ENCODE measurements at places on chromosomes 4 and X.

DNA sequence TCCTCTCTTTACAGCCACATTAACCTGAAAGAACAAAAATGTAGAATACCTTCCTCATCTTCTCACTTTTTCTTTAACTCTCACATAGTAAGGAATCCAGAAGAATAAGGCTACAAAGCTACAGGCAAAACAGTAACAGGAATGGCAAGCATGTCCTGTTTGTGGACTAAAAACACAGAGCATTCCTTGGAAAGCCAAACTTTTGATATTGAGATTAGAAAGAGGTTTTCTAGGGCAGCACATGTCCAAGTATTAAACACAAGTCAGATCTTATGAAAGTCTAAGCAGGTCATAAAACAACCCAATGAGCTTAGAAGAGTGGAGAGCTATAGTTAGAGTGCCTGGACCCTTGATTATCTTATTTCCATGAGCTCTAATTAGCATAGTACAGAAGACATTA is 58.2 kb upstream of the FAM9C start:
- DNase-seq, result no peak

GRCh38 chr4:172073590-172073989 is 260.4 kb downstream of the GALNTL6 start:
- no peak for DNase-seq

- no peak for DNase-seq
Observed at GRCh38 chrX:72100824-72101351, 30.8 kb downstream of the RTL5 start.

DNA sequence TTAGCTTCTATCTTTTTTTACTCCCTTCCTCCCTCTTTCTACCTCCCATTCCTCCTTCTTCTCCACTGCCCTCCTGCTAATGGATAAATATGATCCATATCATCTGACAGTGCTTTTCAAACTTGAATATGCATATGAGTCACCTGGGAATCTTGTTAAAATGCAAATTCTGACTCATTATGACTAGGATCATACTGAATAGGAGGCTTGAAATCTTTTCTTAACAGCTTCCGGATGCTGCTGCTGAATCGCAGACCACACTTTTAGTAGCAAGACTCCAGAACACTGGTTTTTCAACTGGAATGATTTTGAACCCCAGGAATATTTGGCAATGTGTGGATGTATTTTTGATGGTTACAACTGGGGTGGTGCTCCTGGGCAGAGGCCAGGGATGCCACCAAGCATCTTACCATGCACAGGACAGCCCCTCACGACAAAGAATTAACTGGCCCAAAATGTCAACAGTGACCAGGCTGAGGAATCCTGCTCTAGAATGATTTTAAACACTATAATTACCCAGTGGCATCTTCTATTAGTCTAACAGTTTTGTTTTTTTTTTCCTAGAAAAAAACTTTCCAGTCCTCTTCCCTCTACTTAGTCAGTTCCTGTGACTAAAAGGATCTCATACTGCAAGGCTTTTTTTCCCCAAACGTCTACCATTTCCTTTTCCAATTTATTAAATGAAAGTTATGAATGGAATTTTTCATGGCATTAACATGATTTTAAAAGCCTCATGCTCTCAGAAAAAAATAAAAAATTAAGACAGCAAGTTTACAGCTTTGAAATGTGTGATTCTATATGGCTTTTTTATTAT is 10.6 kb upstream of the PYURF start:
- no peak for DNase-seq

- no peak for DNase-seq
Observed at GRCh38 chrX:39019056-39019455, 217.8 kb downstream of the MID1IP1 start.
